ENCODE measurements at places on chromosomes 3 and 15. TPM values are rescaled to one million over a fixed set of nuclear protein-coding genes. Genes with fewer than 3 reads are reported as not detected.

- no peak overlapping the region for H3K4me3 ChIP-seq
- no peaks in the 10 kb centered on the region for H3K36me3 ChIP-seq
- DNase-seq = no peak
- H3K4me1 ChIP-seq = no peaks in the 10 kb centered on the region
- H3K27ac ChIP-seq = no peak overlapping the region
- no peaks in the 10 kb centered on the region for H3K27me3 ChIP-seq
Observed at GRCh38 chr15:54345301-54345700, 367.1 kb downstream of the UNC13C start.

DNA sequence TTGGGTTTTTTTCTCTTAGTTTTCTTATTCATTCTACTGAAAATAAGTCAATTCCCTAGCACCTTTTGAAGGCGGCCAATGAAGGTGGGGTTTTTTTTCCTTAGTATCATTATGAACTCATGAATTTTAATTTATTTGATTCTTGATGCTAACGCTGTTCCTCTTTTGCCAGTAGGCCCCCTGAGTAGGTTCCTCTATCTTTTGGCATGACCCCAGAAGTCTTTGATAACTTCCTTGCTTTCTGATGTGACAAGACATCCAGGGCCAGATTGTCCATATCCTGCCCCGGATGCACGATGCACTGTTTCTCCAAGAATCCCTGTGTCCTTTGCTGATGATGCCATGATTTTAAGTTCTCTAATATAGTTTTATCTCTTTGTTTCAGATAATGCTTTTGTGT, 20.6 kb downstream of the LRRK1 start:
- DNase-seq = no peak
- H3K4me3 ChIP-seq = no peak overlapping the region

- H3K27me3 ChIP-seq = no peaks in the 10 kb centered on the region
- DNase-seq = no peak
- no peak overlapping the region for H3K4me3 ChIP-seq
- H3K27ac ChIP-seq = no peak overlapping the region
Observed at GRCh38 chr3:98388147-98388546, 2.3 kb upstream of the OR5K3 start.

DNA sequence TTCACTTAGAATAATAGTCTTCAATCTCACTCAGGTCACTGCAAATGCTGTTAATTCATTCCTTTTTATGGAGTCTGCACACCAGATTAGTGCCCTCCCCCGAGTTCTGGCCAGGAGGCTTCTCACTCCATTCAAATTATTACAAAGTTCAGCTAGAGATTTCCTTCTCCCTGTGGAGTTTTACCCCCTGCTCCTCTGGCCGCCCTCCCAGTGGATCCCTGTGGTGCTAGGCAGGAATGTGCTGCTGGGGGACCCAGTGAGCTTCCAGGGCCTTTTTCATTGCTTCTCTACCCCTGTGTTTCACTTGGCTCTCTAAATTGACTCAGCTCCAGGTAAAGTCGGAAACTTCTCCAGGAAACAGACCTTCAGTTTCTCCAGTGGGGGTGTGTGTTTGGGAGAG, 42.7 kb upstream of the CD200R1L start:
- no peaks in the 10 kb centered on the region for H3K4me1 ChIP-seq
- no peaks in the 10 kb centered on the region for H3K36me3 ChIP-seq
- no peak for DNase-seq
- H3K4me3 ChIP-seq = no peak overlapping the region
- H3K27ac ChIP-seq = no peak overlapping the region
- no peaks in the 10 kb centered on the region for H3K27me3 ChIP-seq

Gene CHRM5
- total RNA-seq = not detected

GRCh38 chr15:99955181-99955525, 221.9 kb upstream of the LYSMD4 start:
- peaks cover 9% of the 10 kb centered on the region for H3K27me3 ChIP-seq
- no peak overlapping the region for H3K27ac ChIP-seq
- no peak for DNase-seq

Gene SLC25A36
- total RNA-seq = 94.4 TPM

DNA sequence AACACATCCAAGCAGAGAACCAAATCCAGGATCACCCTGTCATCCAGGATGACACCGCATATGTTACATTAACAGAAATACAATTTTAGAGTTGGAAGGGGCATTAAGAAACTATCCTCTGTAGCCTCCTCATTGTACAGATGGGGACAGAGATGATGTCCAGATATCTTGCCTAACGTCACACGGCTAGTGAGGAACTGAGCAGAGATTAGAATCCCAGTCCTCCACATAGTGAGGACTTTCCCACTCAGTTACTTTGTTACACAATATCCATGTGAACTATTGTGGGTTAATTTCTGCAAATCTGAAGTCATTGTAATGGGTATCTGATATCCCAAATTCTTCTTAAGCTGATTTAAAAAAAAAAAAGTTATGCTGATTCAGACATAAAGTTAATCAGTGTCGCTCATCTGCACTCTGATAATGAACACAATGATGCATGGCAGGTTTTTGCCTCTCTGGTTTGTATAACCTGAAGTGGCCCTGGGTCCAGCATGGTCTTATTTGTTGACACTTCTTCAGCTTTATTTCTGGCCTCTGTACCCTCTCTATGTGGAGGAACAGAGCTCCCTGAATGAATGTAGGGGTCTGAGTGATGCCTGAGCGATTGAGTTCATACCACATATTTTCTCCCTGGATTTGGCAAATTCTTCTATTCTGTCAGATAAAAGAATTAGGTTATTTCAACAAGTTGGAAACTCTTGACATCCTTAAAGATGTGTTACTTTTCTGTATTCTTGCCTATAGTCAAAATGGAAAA, 76.0 kb upstream of the LIMD1 start:
- H3K36me3 ChIP-seq = no peaks in the 10 kb centered on the region
- H3K4me1 ChIP-seq = no peaks in the 10 kb centered on the region
- no peak overlapping the region for H3K27ac ChIP-seq
- H3K27me3 ChIP-seq = no peaks in the 10 kb centered on the region
- DNase-seq = no peak

Gene MFAP1
- 22.4 TPM for total RNA-seq

Gene CAPN3
- total RNA-seq = 4.0 TPM

DNA sequence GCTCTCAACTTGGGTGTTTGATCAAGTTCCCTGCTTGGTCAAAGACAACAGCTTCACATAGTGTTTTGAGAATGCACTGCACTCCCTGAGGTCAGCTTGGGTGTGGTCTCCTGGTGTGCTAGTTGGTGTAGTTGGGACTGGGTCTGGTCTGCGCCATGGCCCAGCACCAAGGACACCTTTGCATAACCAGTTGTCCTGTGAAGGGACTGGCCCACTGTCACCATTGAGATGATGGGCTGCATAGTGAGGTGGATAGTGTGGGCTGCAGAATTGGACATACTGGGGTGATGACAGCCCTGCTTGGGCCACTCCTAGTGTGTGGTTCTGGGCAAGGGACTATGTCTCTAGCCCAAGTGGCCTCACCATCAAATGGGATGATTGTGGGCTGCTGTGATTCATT, 9.5 kb downstream of the RPSA start:
- no peak overlapping the region for H3K27ac ChIP-seq
- H3K36me3 ChIP-seq = peaks cover 30% of the 10 kb centered on the region
- H3K4me1 ChIP-seq = no peaks in the 10 kb centered on the region
- H3K4me3 ChIP-seq = no peak overlapping the region

- no peaks in the 10 kb centered on the region for H3K36me3 ChIP-seq
- no peak overlapping the region for H3K4me3 ChIP-seq
- no peaks in the 10 kb centered on the region for H3K27me3 ChIP-seq
- no peak overlapping the region for H3K27ac ChIP-seq
- no peaks in the 10 kb centered on the region for H3K4me1 ChIP-seq
- no peak for DNase-seq
Observed at GRCh38 chr15:48625126-48625525, 20.4 kb downstream of the FBN1 start.

DNA sequence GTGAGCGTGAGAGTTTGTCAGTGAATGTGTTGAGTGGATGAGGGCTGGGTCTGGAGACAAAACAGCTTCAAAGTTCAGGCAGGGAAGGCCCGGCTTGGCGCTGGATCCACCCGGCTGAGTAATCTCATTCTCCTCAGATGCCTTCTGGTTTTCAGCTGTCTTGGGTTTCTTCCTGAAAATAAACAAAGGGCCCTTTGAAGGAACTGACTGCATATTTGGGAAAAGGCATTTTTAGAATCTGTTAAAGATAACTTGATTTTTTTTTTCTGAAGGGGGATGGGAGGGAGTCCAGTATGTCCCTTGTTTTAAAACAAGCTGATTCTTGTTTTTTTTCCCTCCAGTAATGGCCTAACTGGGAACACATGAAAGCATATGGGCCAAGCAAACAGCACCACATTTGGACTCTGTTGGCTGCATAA, 86.4 kb downstream of the TIGIT start:
- no peak overlapping the region for H3K27ac ChIP-seq
- no peaks in the 10 kb centered on the region for H3K27me3 ChIP-seq
- DNase-seq = peak; percentile 46
- no peak overlapping the region for H3K4me3 ChIP-seq

Gene USP3
- 55.0 TPM for total RNA-seq

DNA sequence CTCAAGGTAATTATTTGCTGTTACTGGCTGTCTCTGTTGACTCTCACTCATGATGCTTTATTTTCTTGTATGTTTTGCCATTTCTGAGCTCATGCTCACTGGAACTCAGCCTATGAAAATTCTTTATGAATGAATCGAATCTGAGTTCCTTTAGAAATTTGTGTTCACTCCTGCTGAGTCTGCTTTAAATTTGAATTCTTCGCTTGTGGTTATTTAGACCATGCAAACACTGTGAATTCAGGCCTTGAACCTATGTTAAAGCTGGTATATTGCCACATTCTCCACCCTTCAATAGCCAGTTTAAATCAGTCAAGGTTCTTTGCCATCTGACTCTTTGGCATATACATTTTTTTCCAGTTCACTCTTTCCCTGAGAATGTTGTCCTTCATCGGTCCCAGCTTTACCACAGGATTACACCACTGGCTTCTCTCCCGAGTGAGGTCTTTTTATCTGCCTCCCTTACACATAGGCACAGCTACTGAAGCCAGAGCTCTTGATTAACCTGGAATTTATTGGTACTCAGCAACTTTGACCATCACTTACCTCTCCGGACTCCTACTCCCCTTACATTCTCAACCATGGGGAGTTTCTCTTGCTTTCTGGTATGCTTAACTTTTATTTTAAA, 400.6 kb downstream of the VPS13C start:
- H3K27me3 ChIP-seq = no peaks in the 10 kb centered on the region
- H3K4me3 ChIP-seq = no peak overlapping the region
- no peak overlapping the region for H3K27ac ChIP-seq
- DNase-seq = no peak
- no peaks in the 10 kb centered on the region for H3K4me1 ChIP-seq

- H3K27ac ChIP-seq = peak overlapping the region; percentile 93
- H3K4me1 ChIP-seq = peaks cover 61% of the 10 kb centered on the region
- H3K27me3 ChIP-seq = no peaks in the 10 kb centered on the region
- H3K36me3 ChIP-seq = peaks cover 22% of the 10 kb centered on the region
Observed at GRCh38 chr3:141401095-141401494, 32.8 kb downstream of the ZBTB38 start.

Gene COLQ
- 0.60 TPM for total RNA-seq

Gene C3orf49
- total RNA-seq = not detected

Gene REC114
- total RNA-seq = not detected

GRCh38 chr15:100216182-100216581, 125.6 kb downstream of the ADAMTS17 start:
- H3K4me1 ChIP-seq = peaks cover 13% of the 10 kb centered on the region
- no peaks in the 10 kb centered on the region for H3K27me3 ChIP-seq
- no peaks in the 10 kb centered on the region for H3K36me3 ChIP-seq
- peak overlapping the region; percentile 74 for H3K27ac ChIP-seq
- DNase-seq = peak; percentile 70
- H3K4me3 ChIP-seq = no peak overlapping the region

GRCh38 chr3:29649815-29650547, 369.1 kb downstream of the RBMS3 start:
- no peaks in the 10 kb centered on the region for H3K36me3 ChIP-seq
- H3K27me3 ChIP-seq = no peaks in the 10 kb centered on the region
- no peaks in the 10 kb centered on the region for H3K4me1 ChIP-seq
- no peak overlapping the region for H3K27ac ChIP-seq

DNA sequence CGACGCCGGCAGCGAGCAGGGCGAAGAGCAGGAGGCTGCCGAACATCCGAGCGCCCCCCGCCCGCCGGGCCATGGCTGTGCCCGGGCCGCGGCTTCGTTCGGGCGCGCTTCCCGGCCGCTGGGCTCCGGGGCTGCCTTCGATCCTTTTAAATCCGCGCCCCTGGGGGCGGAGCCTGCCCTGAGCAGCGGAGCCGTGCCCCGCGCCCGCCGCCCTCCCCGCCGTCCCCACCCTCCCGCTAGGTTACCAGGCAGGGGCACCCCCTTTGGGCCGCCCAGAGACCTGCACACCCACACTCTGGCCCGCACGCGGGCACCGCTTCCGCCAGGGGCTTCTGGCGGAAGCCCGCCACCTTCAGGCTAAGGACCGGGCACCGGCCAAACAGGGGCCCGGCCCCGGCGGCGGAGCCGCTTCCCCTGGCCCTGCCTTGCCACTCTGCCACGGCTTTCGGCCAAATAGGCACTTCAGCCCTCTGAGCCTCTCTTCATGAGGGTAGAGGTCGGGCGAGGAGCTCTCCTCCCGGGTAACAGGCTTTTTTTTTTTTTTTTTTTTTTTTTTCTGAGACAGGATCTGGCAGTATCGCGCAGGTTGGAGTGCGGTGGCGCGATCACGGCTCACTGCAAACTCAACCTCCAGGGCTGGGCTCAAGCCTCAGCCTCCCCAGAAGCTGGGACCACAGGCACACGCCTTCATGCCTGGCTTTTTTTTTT, at the start of gene NMB:
NMB (minus strand) TSS at position 120 of the 708 bp plus-strand sequence; CDS start at position 73, 47 bp downstream.
- DNase-seq = peak; percentile 85
- no peak within 1 kb of the TSS for H3K4me3 ChIP-seq
- peak within 1 kb of the TSS; percentile 85 for H3K27ac ChIP-seq
- no peaks in the 10 kb centered on the region for H3K27me3 ChIP-seq
- H3K36me3 ChIP-seq = no peaks in the 10 kb centered on the region

- H3K4me1 ChIP-seq = peaks cover 18% of the 10 kb centered on the region
- no peaks in the 10 kb centered on the region for H3K36me3 ChIP-seq
- H3K4me3 ChIP-seq = no peak overlapping the region
- no peak overlapping the region for H3K27ac ChIP-seq
Observed at GRCh38 chr15:57646087-57646486, 54.4 kb downstream of the MYZAP start.

DNA sequence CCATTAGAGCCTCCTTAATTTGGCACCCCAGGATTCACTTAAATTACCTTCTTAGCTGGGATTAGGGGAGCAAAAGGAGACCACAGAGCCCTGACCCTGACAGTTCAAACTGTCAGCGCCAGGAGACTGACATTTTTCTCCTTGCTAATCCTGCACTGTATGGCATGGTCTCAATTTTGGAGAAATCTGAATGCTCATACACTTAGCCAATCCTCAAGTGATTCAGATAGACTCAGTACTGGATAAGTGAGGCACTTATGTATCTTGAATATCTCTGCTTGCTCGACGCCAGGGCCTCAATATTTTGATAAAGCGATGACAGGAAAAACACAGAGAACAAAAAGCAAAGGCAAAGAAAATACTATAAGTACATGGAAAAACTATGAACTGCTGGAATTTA, 375.9 kb upstream of the WNT5A start:
- DNase-seq = no peak
- H3K4me1 ChIP-seq = no peaks in the 10 kb centered on the region
- no peaks in the 10 kb centered on the region for H3K36me3 ChIP-seq
- no peak overlapping the region for H3K4me3 ChIP-seq
- H3K27me3 ChIP-seq = no peaks in the 10 kb centered on the region
- no peak overlapping the region for H3K27ac ChIP-seq

- H3K4me1 ChIP-seq = no peaks in the 10 kb centered on the region
- no peaks in the 10 kb centered on the region for H3K27me3 ChIP-seq
- no peaks in the 10 kb centered on the region for H3K36me3 ChIP-seq
- H3K4me3 ChIP-seq = no peak overlapping the region
- DNase-seq = no peak
- H3K27ac ChIP-seq = no peak overlapping the region
Observed at GRCh38 chr15:73647259-73648013, 14.2 kb upstream of the NPTN start.

Data from adrenal gland (tissue), 19 donors.